Hepatic stellate cell (primary cell): ENCODE measurements at places on chromosomes 7 and 10.

DNA sequence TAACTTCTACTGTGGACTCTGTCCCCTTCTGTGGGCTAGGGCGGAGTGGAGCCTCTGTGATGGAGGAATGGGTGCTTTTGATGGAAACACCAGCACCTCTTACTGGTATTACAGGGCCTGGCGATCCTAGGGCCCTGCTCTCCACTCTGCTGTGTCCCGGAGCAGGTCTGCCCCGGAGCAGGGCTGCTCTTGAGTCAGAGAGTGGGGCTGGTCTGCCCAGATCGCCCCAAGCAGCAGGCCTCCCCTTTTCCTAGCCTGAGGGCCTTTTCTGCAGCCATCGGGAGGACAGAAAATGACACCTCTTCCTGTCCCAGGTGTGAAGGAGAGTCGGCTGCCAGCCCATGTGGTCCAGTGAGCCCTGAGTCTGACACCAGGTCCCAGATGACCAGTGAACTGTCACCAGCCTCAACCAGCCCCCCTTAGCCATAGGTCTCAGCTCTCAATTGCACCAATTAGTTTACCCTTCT lies 1.4 kb downstream of the ZNF282 start:
- DNase-seq, result peak; percentile 62

GRCh38 chr10:69576334-69577011 lies 3.3 kb upstream of the NEUROG3 start:
- no peak for DNase-seq

DNA sequence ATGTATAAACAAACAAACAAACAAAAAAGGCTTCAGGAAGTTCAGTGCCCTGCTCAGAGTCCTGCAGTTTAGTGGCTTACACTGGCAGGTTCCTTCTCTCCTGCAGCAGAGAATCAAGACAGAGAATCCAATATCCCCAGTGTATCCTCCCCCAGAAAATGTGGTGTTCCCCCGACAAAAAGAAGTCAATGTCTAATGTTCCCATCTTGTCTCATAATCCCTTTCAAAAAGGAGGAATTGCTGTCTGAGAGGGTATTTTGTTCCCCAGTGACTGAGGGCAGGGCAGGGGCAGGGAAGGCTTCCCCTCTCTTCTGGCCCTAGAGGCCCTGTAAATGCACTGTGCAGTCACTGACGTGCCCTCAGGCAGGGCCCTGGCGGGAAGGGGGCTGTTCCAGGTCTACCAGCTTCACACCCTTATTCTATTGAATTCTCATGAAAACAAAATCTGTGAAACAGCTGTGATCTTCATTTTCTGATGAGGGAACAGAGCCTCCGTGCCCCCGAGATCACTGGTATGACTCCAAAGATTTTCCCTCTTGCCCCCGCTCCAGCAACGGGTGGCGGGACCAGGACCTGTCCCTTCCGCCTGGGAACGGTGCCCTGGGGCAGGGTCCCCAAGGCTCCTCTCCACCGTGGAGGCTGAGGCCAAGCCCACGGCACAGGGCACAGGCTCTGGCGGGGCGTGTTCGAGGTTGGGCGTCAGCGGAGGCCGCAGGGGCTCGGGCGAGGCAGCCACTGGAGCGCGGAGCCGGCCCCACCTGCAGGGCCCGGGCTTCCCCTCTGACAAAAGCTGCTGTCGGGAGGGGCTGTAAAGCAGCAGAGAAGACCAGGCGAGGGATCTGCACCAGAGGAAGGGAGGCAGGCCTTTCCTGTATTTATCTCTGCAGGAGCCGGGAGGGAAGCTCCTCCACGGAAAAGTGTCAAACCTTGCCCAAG lies 13.4 kb upstream of the WDFY4 start:
- DNase-seq, result no peak

DNA sequence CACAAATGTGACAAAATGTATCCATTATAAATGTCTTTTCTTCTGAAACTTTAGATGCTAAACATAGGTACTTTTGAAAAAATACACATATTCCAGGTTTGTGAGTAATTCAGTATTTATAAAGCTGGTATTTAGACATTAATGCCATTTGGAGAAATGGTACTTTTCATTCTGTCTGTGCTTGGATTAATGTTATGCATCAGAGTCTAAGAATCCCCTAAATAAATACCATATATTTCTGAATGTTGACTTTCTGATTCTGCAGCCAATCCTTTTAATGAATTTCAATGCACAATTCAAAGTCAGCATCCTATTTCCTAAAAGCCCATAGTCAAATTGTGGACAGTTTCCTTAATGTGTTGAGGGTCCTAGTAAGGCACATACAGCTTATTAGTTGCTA lies 145.0 kb downstream of the DKK1 start:
- DNase-seq, result no peak

- no peak for DNase-seq
Measured at GRCh38 chr7:106070567-106071254, 41.4 kb downstream of the SYPL1 start.

DNA sequence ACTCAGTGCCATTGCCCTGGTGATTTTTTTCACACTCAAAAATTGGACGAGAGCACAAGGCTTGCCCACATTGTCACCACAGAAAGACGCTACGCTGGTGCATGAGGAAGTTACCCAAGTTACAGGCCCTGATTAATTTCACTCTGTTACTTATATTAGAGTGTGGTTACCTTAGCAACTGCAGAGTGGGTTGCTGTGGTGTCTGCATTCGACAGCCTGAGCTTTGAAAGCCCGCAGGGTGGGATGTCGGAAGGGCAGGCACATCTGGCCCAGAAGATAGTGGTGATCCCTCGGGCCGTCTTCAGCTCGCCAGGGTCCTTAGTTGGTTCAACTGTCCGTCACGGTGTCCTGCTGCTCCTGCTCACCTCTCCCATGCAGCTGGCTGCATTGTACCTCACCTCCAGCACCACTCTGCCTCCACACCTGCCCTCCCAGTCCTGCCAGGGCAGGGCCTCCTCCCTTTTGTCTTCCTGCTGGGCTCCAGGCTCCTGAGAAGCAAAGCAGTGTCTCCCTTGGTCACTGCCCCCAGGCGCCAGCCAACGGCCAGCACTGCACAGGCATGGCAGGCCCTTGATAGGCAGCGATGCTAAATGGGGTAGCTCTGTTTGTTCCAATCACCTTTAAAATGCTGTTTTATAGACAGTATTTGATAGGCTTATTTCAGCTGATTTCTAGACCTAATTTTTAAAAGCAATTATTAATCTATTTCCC lies 167.2 kb downstream of the EBF3 start:
- no peak for DNase-seq

GRCh38 chr10:90912854-90913479 lies 7.9 kb downstream of the ANKRD1 start:
- DNase-seq, result no peak

- DNase-seq, result no peak
Measured at GRCh38 chr10:33410096-33410859, 75.8 kb upstream of the NRP1 start.

GRCh38 chr10:30345611-30346010 lies 3.5 kb downstream of the MTPAP start:
- no peak for DNase-seq

GRCh38 chr10:89475125-89475524 lies 60.3 kb downstream of the SLC16A12 start:
- no peak for DNase-seq

- no peak for DNase-seq
Measured at GRCh38 chr10:112917681-112918080, 32.4 kb upstream of the TCF7L2 start.

DNA sequence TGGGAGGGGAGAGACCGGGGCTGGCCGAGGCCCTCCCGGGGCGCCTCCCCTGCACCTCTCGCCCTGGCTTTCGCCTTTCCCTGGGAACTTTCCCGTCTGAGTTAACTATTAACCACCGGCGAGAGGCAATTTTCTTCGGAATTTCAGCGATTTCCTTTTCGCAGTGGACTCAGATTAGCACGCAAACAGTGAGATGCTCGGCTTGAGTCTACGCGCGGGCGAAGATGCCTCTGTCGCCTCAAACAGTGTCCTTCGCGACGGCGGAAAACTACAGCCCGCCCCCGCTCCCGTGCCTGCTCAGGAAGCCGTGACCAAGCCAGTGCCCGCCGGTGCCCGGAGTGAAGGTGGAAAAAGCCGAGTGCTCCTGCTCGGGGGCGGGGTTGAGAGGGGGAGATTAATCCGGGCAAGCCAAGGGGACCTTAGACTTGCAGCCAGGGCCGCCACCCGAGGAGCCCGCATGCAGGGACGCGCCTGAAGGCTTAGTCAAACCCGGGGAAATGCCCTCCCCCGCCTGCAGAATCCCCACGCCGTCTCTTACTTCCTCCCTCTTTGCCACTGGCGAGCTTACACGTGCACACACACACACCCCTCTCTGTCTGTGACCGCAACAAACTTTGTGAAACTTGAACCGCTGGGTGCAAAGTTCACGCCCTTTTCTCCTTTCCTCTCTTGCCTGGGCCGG lies 14.5 kb upstream of the PAX2 start:
- DNase-seq, result peak; percentile 61

GRCh38 chr10:102603946-102604345 lies 40.3 kb upstream of the TRIM8 start:
- DNase-seq, result no peak

GRCh38 chr7:81233208-81233940 lies 314.5 kb upstream of the SEMA3C start:
- no peak for DNase-seq

DNA sequence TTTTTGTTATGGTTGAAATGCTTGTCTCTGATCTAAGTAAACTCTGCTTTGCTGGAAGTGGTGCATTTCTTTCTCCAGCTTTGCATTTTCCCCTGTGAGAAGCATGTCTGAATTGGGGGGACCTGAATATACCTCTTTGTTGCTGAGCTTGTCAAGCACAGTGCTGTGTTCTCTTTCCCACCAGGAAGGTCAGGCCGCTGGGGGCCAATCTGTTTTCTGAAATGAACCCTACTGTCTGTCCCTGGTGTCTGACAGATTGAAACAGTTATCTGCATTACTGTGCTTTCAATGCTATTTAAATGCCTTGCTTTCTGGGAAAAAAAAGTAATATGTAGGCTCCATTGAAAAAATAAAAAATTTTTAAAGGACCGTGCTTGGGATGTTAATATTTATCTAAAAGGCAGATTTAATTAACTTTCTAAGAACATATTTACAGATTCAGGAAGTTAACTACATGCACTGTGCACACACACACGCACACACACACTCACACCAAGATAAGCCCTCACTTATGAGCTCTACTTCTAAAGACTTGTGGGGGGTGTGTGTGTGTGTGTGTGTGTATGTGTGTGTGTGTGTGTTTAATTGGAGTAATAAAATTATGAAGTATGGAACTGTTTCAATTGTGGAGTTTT lies 127.0 kb upstream of the FZD1 start:
- no peak for DNase-seq

GRCh38 chr10:35223016-35223415 lies 96.4 kb downstream of the CREM start:
- DNase-seq, result no peak

GRCh38 chr10:133258066-133258817 lies 18.4 kb downstream of the ADAM8 start:
- no peak for DNase-seq

GRCh38 chr7:293681-294439 lies 3.9 kb downstream of the FOXL3 start:
- no peak for DNase-seq

GRCh38 chr10:34249634-34250033 lies 565.5 kb downstream of the PARD3 start:
- DNase-seq, result no peak

- no peak for DNase-seq
Measured at GRCh38 chr7:92590711-92591310, 621 bp upstream of the FAM133B start.

DNA sequence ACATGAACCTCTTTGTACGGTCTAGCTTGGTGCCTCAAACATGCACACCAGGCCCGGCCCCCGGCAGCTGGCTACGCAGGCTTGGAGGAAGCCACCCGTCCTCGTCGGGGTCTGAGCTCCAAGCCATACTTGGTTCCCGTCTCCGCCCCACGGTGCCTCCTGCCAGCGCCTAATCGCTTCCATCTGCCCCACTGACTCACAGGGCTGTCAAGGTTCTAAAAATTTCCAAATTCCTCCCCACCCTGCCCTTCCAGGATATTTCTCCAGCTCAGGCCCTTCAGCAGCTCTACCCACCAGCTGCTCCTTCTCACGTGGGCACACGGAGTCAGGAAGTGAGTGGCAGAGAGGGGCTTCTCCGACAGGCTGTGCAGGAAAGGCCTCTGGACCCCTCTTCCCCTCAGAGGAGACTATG lies 38.8 kb downstream of the TMEM270 start:
- peak; percentile 85 for DNase-seq

DNA sequence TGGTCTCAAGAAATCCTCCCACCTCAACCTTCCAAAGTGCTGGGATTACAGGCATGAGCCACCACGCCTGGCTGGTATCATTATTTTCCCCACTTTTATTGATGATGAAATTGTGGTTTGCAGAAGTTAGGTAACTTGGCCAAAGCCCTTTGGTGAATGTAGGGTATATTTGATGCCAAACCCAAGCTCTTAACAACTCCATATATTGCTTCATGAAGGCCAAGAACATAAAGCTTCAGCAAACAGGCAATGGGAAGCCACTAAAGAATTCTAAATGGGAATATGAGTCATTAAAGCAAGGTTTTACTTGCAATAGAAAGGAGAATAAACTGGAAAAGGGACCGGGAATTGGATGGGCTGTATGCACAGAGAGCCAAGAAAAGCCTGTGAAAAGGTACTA lies 142.7 kb downstream of the KMT2E start:
- DNase-seq, result no peak

DNA sequence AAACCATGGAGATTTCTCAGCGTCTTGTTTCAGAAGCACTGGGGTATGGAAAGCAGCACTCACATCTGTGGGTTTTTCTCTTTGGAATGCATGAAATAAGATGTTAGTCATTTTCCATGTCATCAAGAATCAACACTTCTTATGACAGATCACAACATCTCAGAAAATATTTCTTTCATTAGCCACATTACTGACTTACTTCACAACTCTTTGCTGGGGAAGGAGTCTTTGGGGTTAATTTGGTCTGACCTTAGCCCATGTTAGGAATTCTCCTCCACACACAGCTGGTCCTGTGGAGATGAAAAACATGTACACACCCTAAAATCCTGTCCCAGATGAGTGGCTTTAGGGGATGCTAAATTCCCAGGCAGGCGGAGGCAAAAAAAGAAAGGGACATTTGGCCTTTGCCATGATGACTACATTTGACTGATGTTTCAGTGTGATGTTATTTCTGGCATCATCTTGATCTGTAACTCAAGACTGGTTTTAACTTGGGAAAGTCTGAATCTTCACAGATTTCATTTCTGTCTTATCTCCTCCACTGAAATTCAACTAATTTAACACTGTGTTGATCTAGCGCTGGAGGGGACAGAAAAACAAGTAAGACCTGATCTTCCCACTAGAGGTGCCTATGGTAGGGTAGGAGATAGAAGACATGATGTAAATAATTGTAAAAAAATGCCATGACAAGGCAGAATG lies 363.2 kb downstream of the PRPF18 start:
- DNase-seq, result peak; percentile 72
